Fibroblast of skin of back (primary cell): ENCODE measurements at places on chromosomes 4 and X.

GRCh38 chr4:8832113-8832915 is 39.3 kb downstream of the HMX1 start:
- DNase-seq = no peak

DNA sequence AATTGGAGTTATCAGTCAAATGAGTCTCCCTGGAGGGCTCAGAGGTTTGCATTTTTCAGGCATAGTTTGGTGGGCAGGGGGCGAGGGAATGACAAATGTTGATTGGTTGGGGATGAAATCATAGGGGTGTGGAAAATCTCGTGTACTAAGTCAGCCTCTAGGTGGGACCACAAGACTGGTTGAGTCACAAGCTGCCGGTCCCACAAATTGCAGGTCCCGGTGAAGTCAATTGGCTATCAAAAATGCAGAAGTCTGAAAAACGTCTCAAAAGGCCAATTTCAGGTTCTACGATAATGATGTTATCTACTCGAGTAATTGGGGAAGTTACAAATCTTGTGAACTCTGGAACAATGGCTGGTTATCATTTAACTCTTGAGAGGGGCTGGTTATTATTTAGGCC is 98.8 kb upstream of the DHX15 start:
- DNase-seq = no peak

- peak; percentile 54 for DNase-seq
Observed at GRCh38 chr4:74632634-74633033, 161.7 kb downstream of the BTC start.

- peak; percentile 79 for DNase-seq
Observed at GRCh38 chrX:103356130-103356798, at the start of gene TCEAL9. TSS of gene TCEAL9 (plus strand) at chrX:103356506. CDS start at chrX:103357685, 1,179 bp downstream.

DNA sequence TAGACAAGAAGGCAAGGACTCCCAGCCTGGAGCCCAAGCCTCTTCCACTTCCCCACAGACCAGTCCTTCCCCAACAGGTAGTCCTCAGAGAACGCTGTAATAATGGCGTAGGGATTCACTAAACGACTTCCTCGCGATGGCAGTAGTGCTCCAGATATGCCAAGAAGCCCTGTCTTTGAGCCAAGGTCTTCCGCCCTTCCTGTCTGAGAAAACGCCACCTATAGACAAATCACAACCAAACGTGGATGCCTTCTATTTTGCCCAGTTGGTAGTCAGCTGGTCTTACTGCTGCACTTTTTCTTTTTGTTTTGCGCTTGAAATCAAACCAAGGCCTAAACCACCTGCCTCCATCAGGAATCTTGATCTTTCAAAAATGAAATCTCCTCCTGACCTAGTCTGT is 203.3 kb downstream of the OR13H1 start:
- no peak for DNase-seq

GRCh38 chrX:42229533-42229932 is 306.2 kb upstream of the CASK start:
- DNase-seq = no peak

GRCh38 chrX:5415738-5416137 is 812.9 kb downstream of the NLGN4X start:
- DNase-seq = no peak

GRCh38 chr4:143713955-143714625 is 13.6 kb upstream of the FREM3 start:
- no peak for DNase-seq

GRCh38 chrX:77404419-77404818 is 42.8 kb upstream of the FGF16 start:
- DNase-seq = no peak

GRCh38 chr4:72022553-72022952 is 9.2 kb upstream of the NPFFR2 start:
- no peak for DNase-seq

GRCh38 chrX:133175605-133176004 is 42.5 kb downstream of the TFDP3 start:
- DNase-seq = no peak

DNA sequence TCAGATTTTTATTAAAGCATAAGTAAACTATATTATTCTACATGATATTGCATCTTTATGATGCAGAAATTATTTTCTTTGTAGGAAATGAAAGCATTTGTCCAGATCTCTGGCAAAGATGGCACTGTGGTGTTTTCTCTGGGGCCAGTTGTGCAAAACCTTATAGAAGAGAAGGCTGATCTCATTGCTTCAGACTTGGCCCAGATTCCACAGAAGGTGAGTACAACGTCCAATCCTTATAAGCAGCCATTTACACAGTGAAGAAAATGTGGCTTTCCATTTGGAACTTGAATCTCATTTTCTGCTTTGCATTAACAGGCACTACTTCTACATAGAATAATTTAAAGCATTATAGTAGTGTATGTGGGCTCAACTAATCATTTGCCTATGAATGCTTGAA is 6.9 kb upstream of the UGT2B7 start:
- DNase-seq = no peak

- no peak for DNase-seq
Observed at GRCh38 chr4:77126809-77127208, 30.2 kb upstream of the CCNG2 start.
